Activated CD4-positive, alpha-beta T cell treated with anti-CD3 and anti-CD28 coated beads, Interleukin-2, amount 50 U/mL, for 16 hours (primary cell): ENCODE measurements at places on chromosomes 6 and 20.

- DNase-seq: no peak
These were observed 95.8 kb upstream of the GCM1 start for GRCh38 chr6:53244399-53244931.

GRCh38 chr6:156731396-156731795 lies 45.8 kb upstream of the ARID1B start:
- DNase-seq: no peak

- DNase-seq: peak; percentile 87
These were observed 385.6 kb downstream of the CDKAL1 start for GRCh38 chr6:20919677-20920385.

GRCh38 chr20:26154224-26154623 lies 457.6 kb upstream of the ZNF337 start:
- DNase-seq: no peak

DNA sequence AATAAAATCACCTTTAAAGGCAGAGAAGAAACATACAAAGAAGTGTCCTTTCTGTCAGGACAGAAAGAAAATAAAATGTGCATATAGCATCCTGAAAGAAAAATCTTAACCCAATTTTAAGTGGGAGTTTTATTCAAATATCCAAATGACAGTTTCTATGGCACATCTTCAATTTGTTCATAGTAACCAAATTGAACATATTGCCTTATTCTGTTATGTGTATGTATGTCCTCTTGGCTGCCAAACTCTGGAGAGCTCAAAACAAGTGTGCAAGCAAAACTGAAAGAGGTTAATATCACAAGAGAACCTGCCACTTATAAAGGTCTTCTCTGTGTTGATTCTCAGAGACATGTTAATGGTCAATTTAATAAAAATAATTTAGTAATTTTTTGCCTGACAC lies 334.7 kb downstream of the BCKDHB start:
- no peak for DNase-seq

DNA sequence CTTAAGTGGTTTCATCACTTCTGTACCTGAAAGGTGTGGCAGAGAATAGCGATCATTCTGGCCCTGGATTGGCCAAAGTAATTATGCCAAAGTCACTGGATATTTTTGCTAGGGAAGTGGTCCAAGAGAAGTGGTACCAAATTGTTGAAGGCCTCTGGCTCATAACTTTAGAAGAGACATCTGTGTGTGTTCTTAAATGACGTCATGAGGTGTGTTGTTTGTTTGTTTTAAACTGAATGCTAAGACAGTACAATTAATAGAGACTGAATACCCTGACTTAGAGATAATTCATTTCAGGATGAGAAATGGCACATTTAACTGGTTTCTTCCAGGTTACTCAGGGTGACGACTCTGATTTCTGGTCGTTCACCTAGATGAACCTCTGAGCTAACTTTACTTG lies 3.3 kb downstream of the VAPB start:
- no peak for DNase-seq

- peak; percentile 73 for DNase-seq
These were observed 55.3 kb upstream of the UFL1 start for GRCh38 chr6:96466147-96466863.

DNA sequence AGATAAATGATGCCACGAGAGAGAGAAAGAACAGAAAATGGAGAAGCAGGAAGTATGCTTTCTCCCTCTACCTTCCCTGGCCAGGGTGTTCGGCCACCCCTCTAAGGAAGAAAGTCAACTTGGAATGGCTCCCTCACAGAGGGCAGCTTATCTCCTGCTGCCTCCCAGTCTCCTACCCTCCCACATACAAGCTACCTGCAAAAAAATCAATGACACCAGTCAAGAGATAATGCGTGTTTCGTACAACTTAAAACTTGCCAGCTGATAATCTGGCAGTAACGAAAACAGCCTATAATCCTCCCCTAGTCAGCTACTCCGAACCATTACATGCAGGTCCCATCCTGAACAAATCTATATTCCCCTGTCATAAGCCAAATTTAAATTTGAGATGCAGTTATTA lies 61.7 kb downstream of the BTBD9 start:
- DNase-seq: no peak

- no peak for DNase-seq
These were observed 91.9 kb downstream of the TFAP2A start for GRCh38 chr6:10323018-10323417.

- no peak for DNase-seq
These were observed 212.6 kb upstream of the EXOC2 start for GRCh38 chr6:905556-905955.

DNA sequence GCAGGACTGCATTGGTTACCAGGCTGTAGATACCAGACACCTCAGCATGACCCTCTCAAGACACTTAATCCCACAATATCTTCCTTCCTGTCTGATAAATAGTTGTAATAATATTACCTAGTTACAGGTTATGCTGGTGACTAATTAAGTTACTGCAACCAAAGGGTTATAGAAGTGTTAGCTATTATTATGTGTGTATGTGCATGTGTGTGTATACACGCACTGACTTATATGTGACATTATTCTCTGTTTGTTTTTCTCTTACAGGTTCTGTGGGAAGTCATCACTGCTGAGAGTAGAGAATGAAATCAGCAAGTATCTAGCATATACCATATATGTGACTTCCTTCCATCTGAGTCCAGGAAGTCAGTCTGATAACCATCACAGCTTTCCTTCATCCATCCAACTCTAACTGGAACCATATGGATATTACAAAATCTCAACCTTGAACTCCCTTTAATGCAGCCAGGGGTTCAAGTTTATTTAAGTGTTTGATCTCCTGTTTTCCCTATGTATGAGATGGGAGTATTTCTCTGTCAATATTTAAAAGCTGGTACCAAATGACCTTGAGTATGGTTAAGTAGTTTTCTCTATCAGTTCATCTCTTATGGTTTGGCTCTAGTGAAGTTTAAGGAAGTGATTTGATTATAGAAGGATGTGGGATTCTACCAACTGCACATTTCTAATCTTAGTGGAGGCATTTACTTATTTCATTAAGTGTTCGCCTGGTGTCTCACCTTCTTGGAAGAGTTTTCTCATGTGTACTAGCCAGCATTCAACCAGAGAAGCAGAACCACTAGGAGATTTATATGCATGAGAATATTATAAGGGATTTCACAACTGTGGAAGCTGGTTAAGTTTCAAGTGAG lies 313.2 kb downstream of the HIVEP2 start:
- DNase-seq: no peak

- no peak for DNase-seq
These were observed 119.8 kb downstream of the IPCEF1 start for GRCh38 chr6:154236646-154237301.

- DNase-seq: no peak
These were observed 174.0 kb downstream of the SASH1 start for GRCh38 chr6:148516617-148517016.

DNA sequence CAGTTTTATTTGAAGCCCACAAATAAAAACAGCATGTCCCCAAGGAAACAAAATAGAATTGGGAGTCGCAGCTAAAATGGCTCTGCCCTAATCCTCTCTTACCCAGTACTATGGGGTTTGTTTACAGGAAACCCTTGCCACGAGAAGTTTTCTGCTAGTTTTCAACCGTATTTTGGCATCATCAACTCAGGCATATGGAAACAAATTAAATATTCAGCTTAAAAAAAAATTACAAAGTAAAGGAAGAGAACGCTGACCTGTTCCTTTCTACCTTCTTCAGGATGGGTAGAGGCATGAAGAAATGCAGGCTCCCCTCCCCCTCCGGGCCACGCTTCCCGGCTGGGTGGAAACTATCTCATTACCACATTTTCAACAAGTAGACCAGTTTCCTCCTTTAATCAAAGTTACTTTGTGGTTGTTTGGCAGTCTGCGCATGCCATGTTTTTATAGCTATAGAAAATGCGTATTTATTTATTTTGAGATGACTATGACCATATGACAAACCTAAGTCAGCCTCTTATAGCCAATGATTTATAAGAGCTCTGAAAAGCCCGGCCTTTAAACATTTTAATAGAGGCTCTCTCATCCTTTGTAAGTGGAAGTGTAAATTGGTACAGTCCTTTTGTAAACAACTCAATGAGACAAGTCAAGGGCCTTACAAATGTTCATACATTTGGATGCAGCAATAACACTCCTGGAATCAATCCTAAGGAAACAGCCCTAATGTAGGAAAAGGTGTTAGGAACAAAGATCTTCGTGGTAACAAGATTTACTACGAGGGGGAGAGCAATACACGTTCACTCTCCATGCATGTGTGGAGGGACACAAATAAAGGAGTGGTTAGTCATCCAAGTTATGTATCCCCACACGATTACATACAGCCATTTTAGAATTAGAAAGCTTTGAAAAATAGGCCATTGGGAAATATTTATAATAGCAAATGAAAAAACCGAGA lies 16.1 kb upstream of the ZNF217 start:
- peak; percentile 83 for DNase-seq

- DNase-seq: no peak
These were observed 98.1 kb downstream of the DNAH8 start for GRCh38 chr6:38813041-38813823.

DNA sequence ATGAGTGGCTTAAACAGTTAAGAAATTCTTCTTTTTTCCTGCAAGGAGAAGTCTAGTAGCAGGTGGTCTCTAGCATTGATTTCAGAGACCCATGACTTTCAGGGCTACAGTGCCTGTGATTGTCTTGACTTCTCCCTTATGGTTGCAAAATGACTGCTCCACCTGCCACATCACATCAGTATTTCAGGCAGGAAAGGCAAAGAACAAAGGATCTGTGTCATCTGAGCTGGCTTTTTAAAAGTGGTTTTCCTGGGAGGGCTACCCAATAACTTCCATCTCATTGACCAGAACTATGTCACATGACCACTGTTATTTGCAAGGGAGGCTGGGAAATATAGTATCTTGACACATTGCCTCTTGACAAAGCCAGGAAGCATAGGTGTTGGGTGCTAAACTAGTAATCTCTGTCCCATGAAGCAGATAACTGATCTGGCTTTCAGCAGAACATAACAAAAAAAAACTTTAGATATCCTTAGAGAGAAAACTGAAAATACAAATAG lies 226.2 kb downstream of the DHX35 start:
- DNase-seq: peak; percentile 3

- no peak for DNase-seq
These were observed 216.2 kb upstream of the SOX4 start for GRCh38 chr6:21377356-21377755.

- no peak for DNase-seq
These were observed 702 bp upstream of the TNFAIP3 start for GRCh38 chr6:137866200-137866913.

DNA sequence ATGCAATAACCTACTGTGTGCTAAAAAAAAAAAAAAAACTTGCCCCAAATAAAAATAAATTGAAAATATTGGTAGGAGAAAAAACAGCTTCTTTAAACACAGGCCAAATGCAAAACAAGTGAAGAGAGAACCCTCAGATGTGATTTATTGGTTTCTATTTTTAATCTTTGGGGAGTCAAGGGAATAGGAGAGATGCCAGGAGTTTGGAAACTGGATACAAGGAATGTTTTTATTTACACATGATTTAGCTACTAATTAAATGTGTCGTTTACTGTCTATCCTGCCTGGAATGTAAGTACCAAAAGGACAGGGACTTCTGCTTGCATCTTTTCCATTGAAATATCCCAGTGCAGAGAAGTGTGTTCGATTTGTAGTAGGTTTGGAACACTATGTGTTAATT lies 810.7 kb downstream of the MAFB start:
- DNase-seq: no peak

DNA sequence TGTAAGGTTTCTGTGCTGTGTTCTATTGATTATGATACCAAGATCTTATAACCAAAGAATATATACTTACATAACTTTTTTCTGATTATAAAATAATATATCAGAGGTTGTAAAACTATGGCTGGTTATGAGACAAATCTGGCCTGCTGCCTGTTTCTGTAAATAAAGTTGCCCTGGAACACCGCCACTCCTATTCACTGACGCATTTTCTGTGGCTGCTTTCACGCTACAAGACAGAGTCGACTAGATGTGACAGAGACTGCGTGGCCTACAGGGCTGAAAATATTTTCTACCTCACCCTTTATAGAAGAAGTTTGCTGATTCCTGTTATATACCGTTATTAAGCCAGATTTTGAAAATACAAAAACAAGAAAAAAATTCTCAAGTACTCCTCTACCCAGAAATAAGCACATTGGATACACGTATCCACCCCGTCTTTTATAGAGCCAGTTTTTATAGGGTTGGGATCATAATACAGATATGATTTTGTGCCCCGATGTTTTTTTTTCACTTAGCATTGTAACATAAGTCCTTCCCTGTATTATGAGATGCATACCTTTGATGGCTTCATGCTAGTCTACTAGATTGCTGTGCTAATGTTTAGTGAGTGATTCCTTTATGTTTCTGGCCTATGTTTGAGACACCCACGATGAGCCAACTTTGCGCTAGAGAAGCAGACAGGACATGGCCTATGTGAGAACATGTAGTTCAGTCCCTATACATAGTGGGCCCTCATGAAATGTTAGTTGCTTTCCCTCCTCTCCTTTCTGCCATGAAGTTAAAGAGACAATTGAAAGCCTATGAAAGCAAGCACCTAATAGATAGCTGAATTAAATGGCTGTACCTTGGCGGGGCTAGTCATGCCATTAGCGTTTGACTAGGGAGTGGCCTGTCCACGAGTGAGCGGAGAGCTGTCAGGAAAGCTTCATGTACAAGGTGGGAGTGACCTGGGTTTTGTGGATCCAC lies 98.1 kb upstream of the KCNK16 start:
- DNase-seq: no peak

GRCh38 chr20:18666803-18667415 lies 79.1 kb downstream of the DTD1 start:
- DNase-seq: no peak

DNA sequence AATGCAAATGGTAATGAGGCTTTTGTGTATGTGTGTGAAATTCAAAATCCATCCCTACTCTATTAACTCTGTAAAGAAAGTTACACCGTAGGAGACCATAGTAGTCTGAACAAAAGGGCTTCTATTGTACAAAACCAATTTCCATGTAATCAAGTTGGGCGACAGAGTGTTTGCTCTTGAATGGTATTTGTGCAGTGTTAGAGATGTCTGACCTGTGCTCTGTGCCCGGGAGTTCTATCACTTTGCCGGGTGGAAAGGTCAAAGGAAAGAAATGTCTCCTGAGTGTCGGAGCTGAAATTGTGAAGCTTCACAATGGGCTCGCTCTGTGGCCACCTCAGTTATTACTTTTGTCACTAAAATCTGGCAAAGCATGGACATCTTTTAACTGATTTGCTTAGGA lies 312.0 kb downstream of the SAMD5 start:
- no peak for DNase-seq

GRCh38 chr6:140101818-140102217 lies 727.4 kb upstream of the CITED2 start:
- no peak for DNase-seq

GRCh38 chr6:166221040-166221439 lies 53.4 kb upstream of the TBXT start:
- DNase-seq: peak; percentile 19
